ENCODE measurements at places on chromosomes 13 and 19. TPM values are rescaled to one million over a fixed set of nuclear protein-coding genes. Genes with fewer than 3 reads are reported as not detected.

DNA sequence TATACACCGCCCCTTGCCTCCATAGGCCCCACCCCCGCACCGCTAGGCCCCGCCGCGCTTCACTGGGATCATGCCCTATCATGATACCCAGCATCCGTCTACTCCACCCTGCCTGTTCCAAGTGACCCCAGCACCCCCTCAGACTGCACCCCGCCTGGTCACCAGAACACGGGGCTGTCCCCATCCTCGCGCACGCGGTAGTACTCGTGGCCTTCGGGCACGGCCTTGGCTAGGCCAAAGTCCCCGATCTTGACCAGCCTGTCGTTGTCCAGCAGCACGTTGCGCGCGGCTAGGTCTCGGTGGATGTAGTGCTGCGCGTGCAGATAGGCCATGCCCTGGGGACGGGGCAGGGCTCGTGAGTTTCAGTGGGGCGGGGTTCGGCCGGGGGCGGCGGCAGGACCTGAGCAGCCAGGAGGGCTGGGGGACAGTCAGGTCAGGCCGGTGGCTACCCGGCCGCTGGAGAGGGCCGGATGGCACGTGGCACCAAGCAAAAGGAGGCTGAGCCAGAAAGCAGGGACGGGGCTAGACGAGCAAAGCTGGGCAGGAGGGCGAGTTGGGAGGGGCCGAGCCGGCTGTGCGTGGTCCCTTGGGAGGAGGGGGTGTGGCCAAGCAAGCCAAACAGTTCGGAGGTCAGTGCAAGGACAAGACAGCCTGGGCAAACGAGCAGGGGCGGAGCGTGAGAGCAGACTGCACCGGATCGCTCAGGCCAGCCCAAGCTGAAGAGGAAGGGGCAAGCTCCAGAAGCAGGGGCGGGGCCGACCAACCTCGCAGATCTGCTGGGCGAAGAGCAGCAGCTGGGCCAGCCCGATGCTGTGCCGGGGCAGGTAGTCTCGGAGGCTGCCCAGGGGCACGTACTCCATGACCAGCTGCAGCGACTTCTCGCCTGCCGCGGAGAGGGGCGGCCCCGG is 13.6 kb upstream of the ICAM3 start:
- peak; percentile 95 for DNase-seq

DNA sequence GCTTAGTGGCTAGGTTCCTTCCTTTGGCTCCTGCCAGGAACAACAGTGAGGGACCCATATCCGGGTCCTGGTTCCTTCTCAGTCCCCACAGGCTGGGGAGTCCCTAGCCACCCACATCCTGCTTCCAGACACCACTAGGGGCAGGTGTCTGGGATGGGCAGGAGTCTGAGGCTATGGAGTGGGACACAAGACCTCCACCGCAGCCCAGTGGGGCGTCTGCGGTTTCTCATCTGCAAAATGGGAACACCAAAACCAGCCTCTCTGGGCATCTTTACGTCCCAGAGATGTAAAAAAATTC is 879 bp upstream of the FCGBP start:
- DNase-seq: no peak

RB1 gene
- 29.0 TPM for total RNA-seq

ZNF497 gene
- 1.1 TPM for total RNA-seq

KIR2DL3 gene
- total RNA-seq: not detected

- no peak for DNase-seq
Observed at GRCh38 chr13:24618011-24618955, 61.9 kb upstream of the ATP12A start.

DNA sequence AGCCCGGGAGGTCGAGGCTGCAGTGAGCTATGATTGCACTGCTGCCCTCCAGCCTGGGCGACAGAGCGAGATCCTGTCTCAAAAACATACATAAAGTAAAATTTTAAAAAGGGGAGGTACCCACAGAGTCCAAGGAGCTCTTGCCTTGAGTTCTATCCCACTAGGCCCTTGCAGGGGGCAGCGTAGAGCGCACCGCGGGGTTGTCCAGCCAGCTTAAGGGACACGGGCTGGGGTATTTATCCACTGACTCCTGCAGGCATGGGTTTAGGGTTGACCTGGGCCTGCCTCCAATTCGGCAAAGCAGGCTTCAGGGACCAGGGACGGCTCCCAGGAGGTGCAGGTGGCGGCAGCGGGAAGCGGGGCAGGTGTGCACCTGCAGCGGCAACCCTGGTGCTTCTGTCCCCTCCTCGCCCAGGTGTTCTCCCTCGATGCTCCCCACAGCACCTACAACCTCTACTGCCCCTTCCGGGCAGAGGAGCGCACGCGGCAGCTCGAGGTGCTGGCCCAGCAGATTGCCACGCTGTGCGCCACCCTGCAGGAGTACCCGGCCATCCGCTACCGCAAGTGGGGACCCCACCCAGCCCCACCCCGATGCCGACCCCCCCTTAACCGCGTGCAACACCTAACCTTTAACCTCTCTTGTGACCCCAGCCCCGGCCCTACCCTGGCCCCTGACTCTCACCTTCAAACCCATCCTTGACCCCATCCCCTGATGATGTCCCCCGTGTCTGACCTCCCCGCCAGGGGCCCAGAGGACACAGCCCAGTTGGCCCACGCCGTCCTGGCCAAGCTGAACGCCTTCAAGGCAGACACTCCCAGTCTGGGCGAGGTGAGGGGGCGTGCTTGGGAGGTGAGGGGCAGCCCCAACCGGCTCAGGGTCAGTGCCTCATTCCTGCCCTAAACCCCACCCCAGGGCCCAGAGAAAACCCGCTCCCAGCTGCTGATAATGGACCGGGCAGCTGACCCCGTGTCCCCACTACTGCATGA is 4.7 kb downstream of the STXBP2 start:
- peak; percentile 44 for DNase-seq

All from right cardiac atrium (tissue), 5 donors.